H54 (cell line): ENCODE measurements at places on chromosomes 7 and 10.

- DNase-seq: no peak
These were observed 133.0 kb upstream of the ZNF32 start for GRCh38 chr10:43781480-43782361.

DNA sequence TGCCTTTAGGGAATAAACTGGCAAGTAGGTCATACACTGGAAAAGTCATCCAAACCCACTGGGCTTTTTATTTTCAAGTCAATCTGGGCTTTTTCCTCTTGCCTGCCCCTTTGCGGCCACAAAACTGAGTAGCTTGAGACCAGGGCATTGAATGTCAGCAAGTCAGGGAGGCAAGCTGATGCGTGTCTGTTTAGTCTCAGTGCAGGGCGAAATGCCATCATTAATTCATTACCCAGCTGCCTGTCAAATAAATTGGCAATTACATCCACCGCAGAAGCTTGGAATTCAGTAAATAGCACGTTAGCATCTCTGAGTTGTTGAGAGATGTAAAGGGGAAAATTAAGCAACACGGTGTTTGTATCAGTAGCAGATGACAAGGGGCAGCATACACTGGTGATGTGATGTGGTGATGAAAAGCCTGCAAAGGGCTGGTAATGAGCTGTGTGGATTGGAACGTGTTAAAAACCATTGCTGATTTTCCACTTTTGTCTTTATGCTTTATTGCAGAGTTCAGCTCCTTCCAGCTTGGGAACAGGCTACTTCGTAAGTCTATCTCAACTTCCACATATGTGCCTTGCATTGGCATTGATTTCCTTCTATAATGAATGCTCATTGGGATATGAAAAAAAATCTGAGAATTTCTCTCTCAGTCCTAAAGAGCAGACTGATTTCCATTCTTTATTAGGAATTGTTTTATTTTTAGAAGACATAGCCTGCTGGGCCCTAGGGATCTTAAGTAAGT is 535.9 kb downstream of the AUTS2 start:
- DNase-seq: no peak

- no peak for DNase-seq
These were observed 154.8 kb upstream of the COBL start for GRCh38 chr7:51471210-51471980.

DNA sequence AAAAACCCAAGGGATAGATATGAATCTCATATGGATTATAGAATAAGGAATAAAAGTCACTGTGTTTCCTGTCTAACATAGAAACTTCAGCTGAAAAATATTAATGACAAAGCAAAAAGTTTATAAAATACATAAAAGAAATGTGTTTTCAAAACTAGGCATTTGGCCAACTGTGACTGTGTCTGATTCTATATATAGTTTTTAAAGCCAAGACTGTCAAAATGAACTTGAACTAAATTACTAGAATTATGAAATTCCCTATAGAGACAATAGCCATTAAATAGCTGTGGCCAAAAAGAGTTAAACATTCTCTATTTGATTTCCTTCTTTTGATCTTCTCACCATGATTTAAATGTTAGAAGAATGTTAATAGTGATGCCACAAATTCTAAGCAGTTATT is 311.2 kb upstream of the SEMA3D start:
- no peak for DNase-seq

DNA sequence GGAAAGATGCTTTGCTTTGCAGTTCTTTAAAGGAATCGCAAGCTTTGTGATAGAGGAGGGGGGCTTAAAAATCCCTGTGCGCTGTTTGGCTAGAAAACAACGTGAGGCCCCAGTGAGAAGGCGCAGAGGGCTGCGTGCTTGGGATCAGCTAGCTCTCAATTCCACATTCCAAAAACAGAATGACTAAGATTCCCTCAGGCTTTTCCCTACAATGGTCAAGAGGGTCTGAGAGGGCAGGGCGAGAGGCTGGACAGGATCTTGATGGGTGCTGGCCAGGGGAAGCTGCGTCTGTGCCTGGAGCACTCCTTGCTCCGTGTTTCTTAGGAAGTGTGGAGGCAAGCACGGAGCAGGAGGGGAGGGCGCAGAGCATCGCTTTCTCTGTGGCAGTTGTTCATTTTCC is 72.1 kb upstream of the INHBA start:
- DNase-seq: no peak

DNA sequence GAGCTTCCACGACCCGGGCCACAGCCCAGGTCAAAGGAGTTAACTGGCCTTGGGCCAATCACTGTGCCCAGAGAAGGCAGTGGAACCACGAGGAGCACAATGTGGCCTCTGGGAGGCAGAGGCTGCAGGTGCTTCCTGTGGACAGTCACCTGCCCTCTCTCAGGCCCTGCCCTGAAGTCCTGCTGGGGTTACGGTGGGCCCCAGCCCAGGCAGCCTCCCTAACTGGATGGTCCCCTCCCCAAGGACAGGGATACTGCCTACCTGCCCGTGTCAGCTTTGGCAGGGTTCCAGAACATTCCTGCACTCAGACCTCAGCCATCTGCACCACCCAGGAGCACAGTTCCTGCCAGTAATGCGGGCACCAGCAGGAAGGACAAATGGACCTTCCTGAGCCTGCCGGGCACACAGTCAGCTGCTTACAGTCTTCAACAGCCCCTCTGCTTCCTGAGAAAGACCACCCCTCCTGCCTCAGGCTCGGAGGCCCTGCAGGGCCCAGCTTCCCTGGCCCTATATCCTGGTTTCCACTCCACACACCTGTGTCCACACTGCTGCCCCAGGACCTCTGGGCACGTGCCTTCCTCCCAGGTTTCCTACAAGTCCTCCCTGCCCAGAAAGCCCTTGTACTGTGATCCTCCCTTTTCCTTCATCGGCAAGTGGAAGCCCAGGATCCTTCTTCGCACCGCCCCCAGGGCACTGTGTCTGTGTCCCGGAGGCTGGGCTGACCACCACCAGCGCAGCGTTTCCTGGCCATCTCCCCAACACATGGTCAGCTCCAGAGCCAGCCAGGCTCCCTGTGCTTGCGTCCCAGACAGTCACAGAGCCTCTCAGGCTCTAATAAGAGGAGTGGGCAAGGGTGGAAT is 23.3 kb downstream of the WDR86 start:
- no peak for DNase-seq

- DNase-seq: no peak
These were observed 548.5 kb downstream of the TCERG1L start for GRCh38 chr10:130763071-130763470.

DNA sequence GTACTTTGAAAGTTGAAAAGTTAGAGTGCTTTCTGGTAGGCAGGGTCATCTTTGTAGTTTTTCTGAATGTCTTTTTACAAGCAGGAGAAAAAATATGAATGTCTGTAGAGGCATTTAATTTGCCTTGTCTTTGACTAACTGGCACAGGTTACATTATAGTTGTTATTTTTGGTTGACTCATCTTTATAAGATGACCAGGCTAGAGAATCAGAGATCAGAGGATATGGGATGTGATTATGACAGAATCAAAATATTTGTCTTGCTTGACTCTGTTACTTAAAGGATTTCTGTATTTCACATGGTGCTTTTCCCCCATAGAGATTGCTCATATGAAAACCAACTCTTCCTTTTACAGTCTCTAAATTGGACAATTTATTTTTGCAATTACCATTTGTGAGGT is 2.4 kb downstream of the ZMYND11 start:
- DNase-seq: peak; percentile 50

DNA sequence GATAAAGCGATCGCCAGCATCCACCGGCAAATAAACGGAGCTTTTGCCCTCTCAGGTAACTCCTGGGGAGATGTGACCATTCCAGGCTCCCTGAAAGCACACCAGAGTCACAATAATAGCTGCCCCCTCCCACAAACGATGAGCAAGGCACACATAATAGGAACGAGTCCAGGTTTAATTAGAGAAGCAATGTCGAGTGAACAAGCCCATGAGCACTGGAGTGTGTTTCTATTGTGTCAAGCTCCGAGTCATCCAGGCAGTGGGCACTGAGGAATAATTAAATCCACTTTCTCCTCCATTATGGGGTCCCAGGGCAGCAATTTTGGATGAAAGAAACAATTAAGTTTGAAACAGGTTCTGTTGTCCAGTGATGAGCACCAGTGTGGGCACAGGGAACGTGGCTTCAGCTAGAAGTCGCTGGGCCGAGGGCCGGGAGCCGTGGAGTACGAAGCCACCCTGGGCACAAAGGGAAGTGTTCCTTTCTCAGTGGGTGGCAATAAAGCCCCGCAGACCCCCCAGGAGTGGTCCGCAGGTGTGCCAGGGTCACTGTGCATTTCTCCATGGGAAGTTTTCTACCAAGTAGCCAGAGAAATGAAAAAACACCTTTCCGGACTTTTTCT is 12.0 kb downstream of the PNLIPRP2 start:
- DNase-seq: no peak

GRCh38 chr10:112045938-112046337 is 137.6 kb downstream of the GPAM start:
- DNase-seq: no peak

- DNase-seq: no peak
These were observed 415.0 kb downstream of the SFMBT2 start for GRCh38 chr10:6995831-6996230.

- DNase-seq: no peak
These were observed 236.5 kb upstream of the KAT6B start for GRCh38 chr10:74589851-74590250.

DNA sequence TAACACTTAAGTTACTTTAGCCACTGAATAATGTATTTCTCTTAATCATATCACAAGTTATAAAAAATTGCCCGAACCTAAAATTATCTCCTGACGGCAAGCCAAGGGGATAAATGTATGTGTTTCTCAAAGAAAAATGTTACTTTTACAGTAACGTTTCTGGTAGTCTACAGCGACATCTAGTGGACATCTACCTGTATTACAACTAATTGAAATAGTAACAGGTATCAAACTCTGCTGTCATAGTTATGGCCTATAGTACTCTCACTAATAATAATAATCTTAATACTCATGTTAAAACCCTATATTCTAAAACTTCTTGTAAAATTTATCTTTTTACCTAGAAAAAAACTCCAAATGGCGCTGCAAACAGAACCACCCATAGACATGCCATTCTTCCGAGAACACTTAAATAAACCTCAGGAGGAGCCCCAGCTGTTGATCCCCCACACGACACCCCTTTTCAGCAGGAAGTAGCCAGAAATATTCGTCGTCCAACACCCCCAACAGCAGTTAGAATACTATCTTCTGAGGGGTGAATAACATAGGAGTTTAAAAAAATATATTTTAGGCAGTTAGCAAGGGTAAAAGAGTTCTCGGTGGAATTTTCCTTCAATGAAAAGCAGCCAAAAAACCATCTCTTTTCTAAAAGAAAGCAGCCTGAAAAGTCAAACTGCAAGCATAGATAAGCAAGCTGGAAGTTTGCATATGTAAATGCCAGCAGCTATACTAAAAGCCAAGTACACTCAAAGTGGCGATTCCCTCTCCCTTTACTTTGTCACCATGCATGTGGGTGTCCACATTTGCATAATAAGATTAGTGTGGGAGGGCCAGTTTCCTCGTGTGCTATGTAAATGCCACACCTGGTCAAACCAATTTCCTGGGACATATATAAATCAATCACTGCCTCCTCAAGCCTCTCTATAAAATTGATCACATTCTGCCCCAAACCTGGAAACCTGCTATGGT is 40.5 kb upstream of the ZNF107 start:
- peak; percentile 7 for DNase-seq

DNA sequence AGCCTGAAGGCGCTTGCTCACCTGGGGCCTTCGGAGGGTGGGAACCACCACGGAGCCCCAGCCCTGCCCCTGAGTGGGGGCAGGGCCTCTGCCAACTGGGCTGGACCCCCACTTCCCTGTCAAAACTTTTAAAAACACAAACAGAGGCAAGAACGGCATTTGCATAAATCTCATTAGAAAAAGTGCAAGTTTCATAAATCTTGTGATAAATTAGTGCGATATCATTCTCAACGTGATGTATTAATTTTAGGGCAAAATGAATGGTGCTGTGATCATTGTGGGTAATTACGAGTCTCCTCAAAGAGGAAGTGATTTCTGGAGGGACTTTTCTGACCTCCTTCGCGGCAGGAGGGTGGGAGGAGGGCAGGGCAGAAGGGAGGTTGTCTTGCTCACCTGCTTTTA is 98.3 kb downstream of the CDH23 start:
- no peak for DNase-seq

- DNase-seq: peak; percentile 60
These were observed 10.2 kb upstream of the ZFYVE27 start for GRCh38 chr10:97726636-97727178.

- DNase-seq: no peak
These were observed 24.0 kb upstream of the HSPA12A start for GRCh38 chr10:116766241-116766827.

DNA sequence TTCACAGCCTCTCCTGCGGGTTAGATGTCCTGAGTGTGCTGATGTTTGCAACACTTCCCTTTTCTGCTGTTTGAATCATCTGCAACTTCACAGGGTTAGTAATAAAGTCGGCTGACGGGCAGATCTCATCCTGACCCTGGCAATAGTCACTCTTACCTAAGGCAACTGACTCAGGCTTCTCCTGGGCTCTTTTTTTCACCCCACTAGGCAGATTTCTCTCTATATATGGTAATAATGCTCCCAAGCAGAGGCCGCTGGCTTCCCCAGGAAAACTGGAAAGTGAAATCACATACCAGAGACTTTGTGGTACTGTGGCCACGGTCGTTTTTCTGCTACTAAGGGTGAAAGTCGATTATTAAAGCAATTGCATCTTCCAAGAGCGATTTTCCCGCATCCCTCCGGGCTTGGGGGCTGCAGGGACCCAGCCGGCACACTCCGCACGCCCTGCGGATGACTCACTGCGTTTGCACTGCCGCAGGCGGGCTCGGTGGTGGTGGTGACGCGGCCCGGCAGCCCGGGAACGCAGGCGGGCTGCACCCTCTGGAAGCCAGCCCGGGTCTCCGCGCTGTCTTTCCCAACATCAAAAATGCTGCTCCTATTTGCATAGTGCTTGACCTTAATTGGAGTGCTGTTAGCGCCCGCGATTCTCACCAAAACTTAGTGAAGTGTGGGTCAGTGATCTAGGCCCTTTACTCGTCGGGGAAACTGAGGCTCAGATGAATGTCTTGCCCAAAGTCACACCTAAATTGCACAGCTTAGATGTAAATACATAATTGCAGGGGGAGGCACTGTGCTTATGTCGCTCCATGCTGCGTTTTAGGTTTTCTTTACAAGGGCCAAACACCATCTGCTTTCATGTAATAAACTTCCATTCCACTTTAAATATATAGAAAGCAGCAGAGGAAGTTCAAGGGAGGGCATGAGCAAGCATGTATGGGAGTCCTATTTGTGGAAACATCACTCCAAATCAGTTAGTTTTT is 47.6 kb upstream of the ITGB1 start:
- peak; percentile 63 for DNase-seq
